ENCODE measurements at places on chromosomes 7 and 10.

DNA sequence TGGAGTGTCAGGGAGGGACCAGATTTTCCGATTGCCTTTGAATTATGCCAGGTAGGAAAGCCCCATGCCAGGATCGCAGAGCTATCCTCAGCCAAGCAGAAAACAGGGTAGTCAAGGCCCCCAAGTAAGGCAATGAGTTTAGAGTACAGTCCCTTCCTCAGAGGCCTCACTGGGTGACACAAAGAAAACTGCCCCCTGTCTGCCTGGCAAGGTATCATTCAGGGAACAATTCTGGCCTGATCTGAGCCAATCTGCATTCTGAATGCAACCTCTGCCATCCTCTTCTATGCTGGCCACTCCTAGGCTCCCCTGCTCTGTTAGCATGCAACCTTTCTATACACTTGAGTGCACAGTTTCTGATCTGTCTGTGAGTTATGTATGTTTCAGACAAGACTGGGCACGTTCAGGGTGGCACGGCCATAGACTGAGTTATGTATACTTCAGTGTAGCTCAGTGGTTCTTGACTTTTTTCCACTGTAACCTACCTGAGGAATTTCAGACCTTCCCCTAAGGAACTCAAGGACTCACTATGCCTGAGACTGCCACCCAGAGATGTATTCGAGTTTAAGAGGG is 336.8 kb downstream of the PLXNA4 start:
- no peak for DNase-seq

DNA sequence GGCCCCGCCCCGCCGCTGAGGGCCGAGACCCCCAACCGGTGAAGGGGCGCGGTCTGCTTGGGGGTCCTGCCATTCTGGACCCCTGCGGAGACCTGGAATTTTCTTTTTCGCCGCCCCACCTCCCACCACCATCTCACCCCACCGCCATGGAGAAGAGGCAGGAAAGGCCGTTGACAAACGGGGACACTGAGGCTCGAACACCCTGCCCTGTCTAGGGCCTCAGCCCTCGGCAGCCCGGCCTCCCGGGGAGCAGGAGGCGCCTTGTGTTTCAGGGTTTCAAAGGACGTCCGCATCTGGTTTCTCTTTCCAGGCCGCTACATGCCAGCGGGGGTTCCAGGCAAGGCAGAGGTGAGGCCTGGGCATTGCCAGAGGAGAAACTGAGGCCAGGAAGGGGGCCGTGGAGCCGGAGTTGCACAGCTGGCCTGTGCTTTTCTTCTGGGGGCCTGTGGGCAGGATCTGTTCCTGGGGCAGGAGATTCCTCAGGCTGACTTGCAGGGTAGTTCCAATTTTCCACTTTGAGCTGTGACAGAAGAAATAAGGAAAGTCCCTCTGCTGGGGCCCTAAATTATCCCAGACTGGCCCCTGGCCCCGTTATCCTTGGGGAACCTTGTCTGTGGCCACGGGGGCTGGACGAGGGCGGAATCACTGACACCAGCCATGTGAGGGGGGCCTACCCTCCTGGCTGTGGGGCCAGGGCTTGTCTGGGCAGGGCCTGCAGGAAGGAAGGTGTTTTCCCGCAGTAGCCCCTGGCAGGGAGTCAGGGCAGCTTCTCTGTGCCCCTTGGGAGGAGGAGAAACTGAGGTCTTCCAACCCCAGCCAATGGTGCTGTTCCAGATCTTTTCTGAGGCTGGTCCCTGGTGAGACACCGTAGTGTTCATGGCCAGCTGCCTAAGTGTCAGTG is 900 bp upstream of the MICALL2 start:
- DNase-seq = no peak

- DNase-seq = no peak
Measured at GRCh38 chr7:158999496-158999895, 143.1 kb downstream of the DYNC2I1 start.

- no peak for DNase-seq
Measured at GRCh38 chr7:16034353-16034752, 347.9 kb upstream of the MEOX2 start.

GRCh38 chr7:13742811-13743210 is 246.7 kb downstream of the ETV1 start:
- no peak for DNase-seq

GRCh38 chr10:50529660-50530059 is 94.1 kb downstream of the SGMS1 start:
- DNase-seq = no peak

All from stimulated activated CD8-positive, alpha-beta memory T cell treated with anti-CD3 and anti-CD28 coated beads, Interleukin-2, amount 100 ng/mL, for 1 hour (primary cell).